ENCODE measurements at places on chromosomes 11 and 22. TPM values are rescaled to one million over a fixed set of nuclear protein-coding genes. Genes with fewer than 3 reads are reported as not detected.
A peak's percentile ranks its signal among the peaks of the same experiment; 100 is the strongest.

DNA sequence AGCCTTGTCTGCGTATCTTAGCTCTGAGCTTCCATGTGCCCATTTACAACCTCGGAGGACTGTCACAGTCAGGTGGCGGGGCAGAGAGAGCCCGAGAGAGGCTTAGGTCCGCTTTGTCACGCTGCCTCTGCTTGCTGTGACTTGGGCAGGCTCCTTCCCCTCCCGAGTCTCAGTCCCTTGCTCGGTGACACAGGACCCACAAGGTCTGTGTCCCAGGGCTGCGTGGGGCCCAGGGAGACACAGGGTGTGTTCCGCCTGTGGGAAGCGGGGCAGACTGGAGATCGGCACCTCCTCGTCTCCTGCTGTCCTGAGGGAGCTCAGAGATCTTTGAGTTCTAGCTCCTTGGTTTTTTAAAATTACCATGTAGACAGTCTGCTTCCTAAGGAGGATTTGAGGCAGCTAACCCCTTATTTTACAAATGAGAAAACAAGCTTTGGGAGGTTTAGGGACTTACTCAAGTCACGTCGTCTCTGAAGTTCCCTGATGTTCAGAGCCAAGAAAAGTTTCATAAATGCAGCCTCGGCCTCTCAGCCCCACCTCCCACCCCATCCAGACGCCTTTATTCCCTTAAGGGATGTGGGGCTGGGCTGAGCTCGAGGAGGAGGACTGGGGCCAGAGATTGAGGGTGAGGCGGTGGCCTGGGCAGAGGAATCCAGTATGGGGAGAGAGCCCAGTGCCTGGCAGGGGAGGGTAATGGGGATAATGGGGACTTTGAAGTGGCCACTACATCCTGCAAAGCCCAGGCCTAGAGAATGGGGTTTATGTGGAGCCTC lies 103.6 kb downstream of the NECTIN1 start:
- DNase-seq: no peak

GRCh38 chr11:47724041-47724729 lies 9.0 kb upstream of the AGBL2 start:
- peak; percentile 98 for DNase-seq

GRCh38 chr11:24238771-24239645 lies 257.8 kb upstream of the LUZP2 start:
- no peak for DNase-seq

The ARHGAP42 gene
- total RNA-seq: 4.3 TPM

The MGAT3 gene
- not detected for total RNA-seq

The CADM1 gene
- total RNA-seq: 62.2 TPM

- no peak for DNase-seq
Observed at GRCh38 chr11:12581923-12582322, 92.3 kb upstream of the TEAD1 start.

DNA sequence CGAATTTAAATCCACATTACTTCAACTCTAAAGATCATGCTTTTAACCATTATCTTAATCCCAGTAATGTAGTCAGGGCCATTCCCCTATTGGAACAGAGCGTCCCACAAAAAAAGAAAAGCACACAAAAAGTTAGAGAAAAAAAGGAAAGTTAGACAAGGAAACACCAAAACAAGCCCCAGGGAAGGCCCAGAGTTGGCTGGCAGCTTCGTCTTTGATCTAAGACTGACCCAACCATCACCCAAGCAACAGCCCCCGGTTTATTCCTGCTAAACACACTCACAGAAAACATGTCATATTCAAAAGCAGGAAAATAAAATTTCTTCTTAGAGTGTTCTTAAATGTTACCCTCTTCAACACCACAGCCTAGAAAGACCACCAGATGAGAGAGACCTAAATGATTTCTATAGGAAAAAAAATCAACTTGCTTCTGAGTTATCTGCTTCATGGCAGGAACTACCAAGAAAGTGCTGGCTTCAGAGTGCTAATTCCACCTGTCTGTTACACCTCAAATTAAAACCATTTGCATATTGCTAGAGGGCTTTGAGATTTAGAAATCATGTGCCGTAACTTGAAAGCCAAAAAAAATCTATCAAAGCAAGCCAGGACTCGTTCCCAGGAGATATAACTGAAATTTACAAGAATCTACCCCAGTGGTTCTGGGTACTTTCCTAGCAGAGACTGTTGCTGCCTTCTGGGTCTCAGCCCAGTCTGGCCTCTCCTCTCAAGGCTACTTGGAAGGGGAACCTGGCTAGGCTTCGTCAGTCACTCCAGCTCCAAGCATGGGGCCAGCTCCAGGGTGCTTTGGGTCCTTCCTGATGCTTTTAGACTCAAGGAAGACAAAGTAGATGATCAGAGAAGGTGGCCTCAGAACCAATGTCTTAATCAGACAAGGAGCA lies 31.2 kb downstream of the POU2AF3 start:
- DNase-seq: no peak

DNA sequence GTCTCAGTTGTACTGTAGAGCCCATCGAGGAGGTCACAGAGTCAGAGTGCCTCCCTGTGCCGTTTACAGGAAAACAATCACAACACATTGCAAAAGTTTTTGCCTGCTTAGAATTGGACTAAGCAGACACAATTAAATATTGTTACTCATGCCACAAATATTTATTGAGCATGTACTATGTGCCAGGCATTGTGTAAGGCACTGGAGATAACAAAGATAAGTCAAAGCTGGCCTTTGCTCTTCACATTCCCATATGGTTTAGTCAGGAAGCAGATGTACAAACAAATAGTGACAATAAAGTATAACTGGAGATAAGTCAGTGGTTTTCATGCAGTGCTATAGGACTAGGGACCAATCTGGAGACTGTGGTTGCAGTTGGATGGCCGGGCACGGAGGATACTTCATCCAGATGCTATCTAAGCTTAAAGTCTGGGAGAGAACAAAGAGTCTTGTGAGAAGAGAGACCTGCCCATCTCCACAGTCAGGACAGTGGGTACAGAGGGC lies 550.7 kb downstream of the INSC start:
- peak; percentile 19 for DNase-seq

DNA sequence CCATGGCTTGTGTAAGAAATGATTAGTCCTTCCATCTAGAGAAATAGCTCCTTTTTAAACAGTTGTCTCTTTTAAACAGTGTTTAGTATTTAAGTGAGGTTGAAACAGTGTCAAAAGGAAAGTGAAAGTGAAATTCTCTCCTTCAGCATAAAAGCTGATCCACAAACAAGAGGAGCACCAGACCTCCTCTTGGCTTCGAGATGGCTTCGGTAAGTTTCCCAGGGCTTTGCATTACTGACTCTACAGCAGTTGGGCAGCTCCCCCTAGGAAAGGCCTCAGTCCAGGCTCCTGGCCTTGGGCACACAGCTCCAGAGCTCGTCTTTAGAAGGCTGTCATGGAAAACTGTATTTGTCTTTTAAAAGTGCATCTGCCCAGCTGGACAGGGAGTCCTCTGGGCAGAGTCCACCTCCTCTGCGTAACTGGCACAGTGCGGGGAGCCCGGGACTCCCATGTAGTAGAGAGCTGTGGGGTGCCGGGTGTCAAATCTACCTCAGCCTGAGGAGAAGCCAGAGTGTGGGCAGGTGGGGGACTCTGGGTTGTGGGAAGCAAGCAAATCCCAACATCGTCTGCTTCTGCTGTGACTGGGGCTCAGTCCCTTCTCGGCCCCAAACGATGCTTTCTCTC lies at the start of gene PLAAT4:
Gene PLAAT4, plus strand, starts transcription at position 140 of the 624 bp plus-strand sequence. Its CDS starts 61 bp downstream, at position 201.
- peak; percentile 16 for DNase-seq

- no peak for DNase-seq
Observed at GRCh38 chr11:128517451-128518230, 69.7 kb downstream of the ETS1 start.

DNA sequence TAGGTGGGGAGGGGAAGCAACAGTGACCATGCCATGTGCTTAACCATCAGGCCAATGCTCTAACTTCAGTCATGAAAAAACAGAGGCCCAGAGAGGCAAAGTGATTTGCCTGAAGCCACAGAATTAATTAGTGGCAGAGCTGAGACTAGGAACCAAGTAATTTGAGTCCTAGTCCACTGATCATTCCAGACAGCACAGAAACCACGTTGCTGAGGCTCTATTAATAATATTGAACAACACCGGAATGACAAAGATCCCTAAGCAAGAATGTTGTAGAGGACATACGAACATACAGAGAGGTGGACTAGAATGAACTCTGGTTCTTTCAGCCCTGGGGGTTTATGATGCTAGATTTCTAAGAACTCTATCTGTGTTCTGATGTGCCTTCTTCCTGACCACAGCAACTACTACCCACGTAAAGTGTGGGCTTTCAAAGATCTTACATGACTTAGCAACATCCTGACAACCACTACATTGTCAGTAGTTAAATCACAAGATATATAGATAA lies 92.3 kb downstream of the GAB2 start:
- DNase-seq: no peak

DNA sequence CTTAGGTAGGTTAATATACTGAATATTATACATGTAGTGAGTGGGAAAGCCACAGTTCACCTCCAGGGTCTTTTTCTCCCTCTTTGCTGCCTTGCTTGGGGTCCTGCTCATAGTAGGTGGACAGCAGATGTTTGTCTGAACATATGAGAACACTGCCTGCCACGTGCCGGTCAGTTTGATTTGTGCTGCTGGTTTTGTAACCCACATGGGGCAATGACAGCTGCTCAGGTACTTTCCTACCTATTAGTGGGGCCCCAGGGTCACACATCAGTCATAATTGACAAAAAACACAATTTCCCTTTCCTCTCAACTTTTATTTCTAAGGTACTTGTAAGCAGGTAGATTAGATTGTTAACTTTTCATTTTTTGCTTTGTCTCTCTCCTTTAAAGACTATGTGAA lies 43.8 kb downstream of the BMAL1 start:
- DNase-seq: no peak

DNA sequence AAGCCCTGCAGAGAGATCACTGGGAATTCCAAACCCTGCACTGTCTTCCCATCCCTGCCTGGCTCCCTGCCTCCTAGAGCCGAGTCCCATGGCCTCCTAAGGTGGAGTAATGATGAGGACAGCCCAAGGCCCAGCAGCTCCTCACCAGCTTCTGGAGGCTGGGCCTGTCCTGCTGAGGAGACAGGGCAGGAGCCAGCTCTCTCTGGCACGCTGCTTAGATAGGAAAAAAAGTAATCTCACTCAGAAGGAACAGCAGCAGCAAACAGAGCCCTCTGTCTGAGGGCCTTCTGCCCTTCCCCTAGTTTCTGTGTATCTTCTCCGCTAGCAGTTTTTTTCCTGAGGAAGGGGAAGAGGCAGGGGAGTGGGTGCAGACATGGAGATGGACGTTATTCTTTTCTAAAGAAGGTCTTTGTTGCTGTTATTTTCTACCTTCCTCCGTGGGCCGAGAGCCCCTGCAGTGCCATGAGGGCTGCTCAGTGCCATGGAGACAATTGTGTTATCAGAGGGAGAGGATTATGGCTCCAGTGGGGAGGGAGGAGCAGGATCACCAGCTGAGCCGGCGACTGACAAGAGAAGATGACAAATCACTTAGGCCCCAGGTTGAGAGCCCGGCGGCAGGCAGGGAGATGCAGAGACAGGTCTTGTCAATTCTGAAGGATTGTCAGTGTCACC lies 315.3 kb downstream of the BUD13 start:
- DNase-seq: no peak

DNA sequence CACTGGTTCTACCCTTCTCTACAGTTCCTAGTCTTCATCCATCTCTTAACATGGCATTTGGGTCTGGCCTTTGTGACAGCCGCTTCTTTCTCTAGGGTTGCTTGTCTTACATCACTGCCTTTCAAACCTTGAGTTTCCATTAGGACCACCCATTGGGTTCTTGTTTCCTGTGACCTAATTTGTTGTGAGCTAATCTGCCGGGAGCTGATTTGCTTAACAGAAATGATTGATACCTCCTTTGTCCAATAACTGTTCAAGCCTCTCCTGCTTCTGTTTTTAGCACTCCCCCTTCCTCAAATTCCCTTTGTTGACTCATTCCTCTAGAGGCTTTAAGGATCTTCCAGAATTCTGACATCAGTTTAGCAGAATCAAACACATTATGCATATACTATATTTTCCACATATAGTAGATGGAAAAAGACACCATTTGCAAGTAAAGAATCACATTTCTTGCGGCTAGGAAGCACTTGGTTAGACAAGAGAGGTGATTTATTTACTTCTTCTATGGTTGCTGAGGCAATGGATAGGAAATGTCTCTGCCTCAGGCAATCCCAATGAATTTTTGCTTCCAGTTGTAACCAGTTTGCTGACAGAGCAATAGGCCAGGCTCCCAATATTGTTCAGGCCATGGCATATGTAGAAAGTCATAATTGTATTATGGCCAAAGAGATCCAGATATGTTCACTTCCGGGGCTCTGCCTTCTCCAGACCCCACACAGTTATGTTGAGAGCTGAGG lies 130.7 kb downstream of the SNX19 start:
- DNase-seq: no peak

GRCh38 chr11:75502138-75502537 lies 23.6 kb downstream of the GDPD5 start:
- DNase-seq: no peak

The C11orf97 gene
- not detected for total RNA-seq

The NAV2 gene
- total RNA-seq: 17.8 TPM

The SLC6A5 gene
- total RNA-seq: not detected

DNA sequence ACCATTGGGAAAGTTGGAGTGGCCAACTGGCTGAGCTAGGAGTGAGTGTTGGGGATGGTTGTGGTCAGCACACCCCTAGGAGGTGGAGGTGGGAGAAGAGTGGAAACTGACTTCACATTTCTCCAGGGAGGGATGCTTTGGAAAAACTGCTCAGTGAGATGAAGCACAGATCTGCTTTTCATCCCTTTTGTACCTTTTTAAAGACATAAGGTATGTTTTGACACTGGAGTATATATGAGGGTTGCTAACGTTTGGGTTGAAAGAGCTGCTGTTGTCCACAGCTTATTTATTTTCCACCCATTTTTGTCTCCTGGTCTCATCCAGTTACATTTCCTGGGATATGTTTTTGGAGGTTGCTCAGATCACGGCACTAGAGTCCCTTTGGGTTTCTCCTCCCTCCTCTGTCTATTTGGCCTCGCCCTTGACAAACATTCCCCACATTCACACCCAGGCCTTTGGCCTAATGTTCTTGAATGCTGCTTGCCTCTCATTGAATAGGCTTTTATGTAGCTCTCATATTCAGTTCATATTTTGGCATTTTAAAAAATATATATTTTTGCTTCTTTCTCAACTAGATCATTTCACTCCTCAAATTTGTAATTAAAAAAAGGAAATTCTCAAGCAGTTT lies 8.3 kb downstream of the SREBF2 start:
- peak; percentile 33 for DNase-seq

GRCh38 chr11:126790550-126791081 lies 210.0 kb downstream of the KIRREL3 start:
- no peak for DNase-seq

GRCh38 chr11:100793525-100793924 lies 106.4 kb downstream of the ARHGAP42 start:
- DNase-seq: no peak

- DNase-seq: no peak
Observed at GRCh38 chr11:108944471-108945178, 279.8 kb downstream of the DDX10 start.

DNA sequence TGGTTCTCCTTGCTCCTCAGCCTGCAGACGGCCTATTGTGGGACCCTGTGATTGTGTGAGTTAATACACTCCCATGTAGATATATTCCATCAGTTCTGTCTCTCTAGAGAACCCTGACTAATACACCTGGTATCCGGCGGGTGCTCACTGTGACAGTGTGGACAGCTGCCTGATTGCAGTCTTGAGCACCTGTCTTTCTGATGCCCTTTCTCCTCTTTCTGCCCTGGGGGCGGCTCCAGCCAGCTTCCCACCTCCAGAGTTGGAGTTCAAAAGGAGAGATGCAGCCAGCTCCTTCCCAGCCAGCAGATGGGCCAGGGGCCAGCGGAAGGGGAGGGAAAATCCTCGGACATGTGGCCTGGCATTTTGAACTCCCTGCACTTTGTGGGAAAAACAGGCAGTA lies 15.0 kb downstream of the SMIM38 start:
- DNase-seq: no peak

- DNase-seq: no peak
Observed at GRCh38 chr22:37002633-37003032, 16.6 kb downstream of the TST start.

- DNase-seq: no peak
Observed at GRCh38 chr11:68471360-68472340, 11.1 kb downstream of the PPP6R3 start.

Measured in HepG2 (cell line).